NCI-H1417 (cell line): ENCODE measurements at places on chromosomes 1 and 21.
A peak's percentile ranks its signal among the peaks of the same experiment; 100 is the strongest.

DNA sequence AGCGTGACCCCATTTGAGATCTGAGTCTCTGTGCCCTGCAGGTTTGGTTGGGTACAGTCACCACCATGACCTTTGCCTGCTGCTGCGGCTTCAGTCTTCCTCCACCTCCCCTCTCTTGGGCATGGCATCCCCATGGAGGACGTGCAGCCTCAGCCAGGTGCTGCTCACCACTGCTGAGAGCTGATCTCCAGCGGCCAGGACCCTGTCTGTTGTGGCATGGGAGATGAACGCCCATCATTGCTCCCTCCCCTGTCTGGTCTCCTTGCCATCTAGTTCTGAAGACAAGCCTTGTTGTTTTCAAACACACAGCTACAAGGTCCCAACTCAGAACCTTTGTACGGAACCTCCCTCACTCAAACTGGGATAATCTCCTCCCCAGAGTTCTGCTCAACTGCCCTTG, 19.2 kb upstream of the PKP1 start:
- DNase-seq = no peak

GRCh38 chr21:28781602-28782276, 210.9 kb downstream of the LTN1 start:
- no peak for DNase-seq

DNA sequence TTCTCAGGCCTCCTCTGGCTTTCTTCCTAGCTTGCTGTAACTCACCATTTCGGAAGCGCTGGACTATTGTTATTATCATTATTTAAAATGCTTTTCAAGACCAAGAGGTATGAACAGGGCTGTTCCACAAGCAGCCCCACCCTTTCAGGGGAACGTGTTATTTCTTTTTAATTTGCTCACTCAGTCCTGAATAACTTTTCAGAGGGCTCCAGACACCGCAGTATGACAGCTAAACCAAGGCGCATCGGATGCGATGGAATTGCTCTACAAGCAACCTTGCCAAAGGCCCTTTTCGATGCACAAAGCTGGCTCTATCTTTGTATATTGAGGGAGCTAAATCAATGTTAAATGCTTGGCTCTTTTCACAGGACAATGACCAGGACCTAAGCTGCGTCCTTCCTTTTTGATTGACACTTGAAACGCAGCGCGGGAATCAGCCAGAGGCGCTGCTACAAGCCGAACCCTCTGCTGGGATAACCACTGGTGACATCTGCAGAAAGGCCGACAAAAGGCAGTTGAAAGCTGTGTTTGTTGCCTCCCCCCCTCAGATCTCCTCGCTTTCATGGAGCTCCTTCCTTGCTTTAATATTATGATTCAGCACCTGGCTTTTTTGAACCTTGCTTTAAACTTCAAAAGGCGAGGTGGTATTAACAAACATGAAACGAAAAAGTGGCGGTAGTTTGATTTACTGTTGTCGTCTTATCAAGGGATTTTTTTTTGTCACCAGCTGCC, 204.7 kb upstream of the PROX1 start:
- DNase-seq = peak; percentile 26

- DNase-seq = peak; percentile 38
Observed at GRCh38 chr1:78491451-78492071, 787 bp downstream of the PTGFR start.

DNA sequence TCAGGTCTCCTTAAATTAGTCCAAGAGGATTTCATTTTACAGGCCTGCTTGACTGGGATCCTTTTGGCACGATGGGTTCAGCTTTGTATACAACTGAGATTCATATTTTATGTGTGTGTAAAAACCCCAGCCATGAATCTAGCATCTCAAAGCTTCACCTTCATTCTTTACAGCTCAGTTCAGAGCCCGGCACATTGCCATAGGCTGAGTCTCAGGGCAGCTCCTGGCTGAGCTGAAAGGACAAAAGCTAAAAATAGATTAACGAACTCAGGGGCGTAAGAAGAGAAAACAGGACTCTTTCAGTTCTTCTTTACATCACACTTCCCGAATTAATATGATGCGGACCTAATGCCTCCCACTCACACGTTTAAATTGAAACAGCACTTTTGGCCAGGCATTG, 262.8 kb upstream of the PBX1 start:
- DNase-seq = no peak

DNA sequence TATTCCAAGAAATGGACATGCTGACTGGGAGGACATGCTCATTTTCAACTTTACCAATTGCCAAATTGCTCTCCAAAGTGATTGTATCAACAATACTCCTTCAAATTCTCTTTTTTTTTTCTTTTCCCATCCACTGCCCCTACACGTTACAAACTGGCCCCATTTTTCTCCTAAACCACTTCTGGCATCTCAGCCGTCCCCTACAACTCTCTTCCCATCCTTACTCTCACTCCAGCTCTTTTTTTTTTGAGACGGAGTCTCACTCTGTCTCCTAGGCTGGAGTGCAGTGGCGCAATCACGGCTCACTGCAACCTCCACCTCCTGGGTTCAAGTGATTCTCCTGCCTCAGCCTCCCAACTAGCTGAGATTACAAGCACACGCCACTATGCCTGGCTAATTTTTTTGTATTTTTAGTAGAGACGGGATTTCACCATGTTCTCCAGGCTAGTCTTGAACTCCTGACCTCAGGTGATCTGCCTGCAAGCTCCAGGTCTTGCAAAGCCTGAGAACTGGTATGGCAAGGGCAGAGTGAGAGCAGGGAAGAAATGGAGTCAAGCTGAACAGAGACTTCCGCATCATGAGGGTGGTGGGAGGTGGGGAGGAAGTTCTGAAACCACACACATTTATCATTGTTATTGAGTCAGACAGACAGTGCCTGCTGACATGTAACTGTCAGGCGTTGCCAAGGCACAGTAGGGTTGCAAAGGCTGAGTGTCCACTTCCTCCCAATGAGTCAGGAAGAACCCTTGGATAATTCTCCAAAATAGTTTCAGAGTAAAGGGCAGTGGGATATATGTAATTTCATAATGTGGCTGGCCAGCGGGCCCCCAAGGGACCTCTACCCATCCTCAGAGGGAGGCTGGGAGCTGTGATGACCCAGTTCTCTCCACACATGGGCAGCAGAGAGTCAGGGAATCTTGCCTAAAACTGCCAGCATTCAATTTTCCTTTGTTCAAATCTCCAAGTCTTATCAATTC, 17.4 kb downstream of the CELA3A start:
- DNase-seq = no peak

DNA sequence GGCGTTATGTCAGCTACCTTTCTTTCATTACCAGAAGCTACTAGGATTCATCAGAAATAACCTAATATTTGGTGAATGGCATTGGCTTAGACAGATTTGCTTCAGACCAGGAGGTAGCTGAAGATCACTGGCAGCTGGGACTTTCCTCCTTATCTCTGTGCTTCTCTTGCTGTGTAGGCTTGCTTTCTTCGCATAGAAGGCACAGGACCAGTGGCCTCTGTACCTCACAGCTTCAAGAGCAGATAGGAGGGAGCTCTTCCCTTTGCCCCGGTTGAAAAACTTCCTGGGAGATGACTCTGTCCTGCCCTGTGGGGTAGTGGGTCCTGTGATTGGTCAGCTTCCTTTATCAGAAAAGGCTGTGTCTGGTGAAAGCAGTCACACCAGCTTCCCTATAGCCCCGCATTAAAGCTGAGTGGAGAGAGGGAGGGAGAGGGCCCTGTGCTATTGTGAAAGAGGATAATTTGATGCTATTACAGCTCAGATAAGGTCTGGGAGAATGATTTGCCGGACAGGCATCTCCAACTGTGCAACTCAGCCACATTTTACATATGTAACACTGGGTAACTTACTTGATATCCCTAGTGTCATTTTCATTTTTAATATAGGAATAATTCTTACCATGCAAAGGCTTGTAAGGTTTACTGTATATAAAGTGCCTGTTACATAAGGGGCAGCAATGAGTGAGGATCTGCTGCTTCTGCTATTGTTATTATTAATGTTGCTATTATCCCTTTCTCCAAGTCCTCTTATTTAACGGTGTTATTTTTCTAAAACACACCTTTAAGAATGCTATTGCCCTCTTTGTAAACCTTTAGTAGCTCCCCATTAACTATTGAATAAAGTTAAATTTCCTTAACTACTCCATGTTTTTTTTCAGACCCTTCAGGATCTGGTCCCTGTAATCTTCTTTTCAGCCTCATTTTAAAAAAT, 31.6 kb downstream of the OSBPL9 start:
- peak; percentile 74 for DNase-seq

DNA sequence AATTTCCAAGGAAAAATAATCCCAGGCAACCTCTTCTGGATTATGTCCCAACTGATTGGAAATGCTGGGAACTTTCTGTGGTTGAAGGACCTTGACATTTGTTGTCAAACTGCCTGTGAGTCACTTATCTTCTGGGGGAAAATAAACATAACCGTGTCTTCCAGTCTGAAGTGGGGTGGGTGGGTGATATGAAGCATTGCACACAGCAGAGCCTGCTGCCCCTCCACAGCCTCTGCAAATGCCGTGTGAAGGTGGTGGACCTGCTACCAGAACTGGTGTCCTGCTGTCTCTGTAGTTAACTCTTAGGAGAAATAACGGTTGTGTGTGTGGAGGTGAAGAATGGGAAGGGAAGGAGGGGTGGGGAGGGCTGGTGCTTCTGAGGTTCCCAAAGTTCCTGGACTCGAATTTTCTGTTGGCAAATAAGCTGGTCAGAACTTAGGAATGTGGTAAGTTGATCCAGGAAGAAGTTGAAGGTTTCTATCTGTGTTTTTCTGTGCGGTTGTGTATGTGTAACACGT, 23.2 kb downstream of the GALNT2 start:
- DNase-seq = no peak

DNA sequence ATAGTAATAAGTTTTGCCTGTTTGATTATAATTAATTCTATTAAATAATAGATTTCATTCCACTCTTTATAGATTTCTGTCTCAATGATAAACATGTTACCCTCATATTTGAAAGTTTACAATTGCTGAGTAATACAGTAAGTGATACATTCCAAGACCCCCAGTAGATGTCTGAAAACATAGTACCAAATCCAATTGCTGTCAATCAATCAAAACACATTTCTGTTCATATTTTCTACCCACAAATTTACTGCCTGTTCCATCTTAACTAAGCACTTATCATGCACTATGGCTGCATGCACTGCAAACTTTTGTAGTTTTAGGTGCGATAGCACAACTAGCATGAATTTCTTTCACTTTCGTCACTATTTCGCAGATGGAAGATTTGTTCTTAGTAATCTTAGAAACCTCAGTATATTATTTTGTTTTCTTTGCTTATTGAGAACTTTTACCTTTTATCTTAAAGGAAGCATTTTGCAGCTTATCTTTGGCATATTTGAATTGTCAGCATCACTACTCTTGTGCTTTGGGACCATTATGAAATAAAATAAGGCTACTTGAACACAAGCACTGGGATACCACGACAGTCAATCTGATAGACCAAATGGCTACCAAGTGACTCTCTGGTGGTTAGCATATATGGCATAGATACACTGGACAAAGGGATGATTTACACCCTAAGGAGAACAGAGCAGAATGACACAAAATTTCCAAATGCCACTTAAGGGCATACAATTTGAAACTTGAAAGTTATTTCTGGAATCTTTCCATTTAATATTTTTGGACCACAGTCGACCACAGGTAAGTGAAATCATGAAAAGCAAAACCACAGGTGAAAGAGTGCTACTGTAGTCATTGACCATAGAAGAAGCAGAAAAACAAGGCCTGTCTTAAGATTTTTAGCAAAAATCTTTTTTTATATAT, 67.6 kb downstream of the RGS13 start:
- DNase-seq = no peak

GRCh38 chr1:37265786-37266667, 208.4 kb upstream of the ZC3H12A start:
- DNase-seq = no peak

- no peak for DNase-seq
Observed at GRCh38 chr1:192378276-192378675, 61.5 kb downstream of the RGS21 start.

GRCh38 chr1:4838231-4838630, 183.8 kb downstream of the AJAP1 start:
- no peak for DNase-seq

GRCh38 chr1:161091796-161092507, 2.6 kb upstream of the NECTIN4 start:
- no peak for DNase-seq
